Colonic mucosa (tissue), 4 donors: ENCODE measurements at places on chromosomes 7 and 10. TPM values are rescaled to one million over a fixed set of nuclear protein-coding genes. Genes with fewer than 3 reads are reported as not detected.

GRCh38 chr10:75932921-75933320 lies 501.5 kb downstream of the LRMDA start:
- H3K36me3 ChIP-seq = no peaks in the 10 kb centered on the region
- H3K4me3 ChIP-seq = no peak overlapping the region
- no peaks in the 10 kb centered on the region for H3K4me1 ChIP-seq

Gene ZNF488
- total RNA-seq = 1.3 TPM

DNA sequence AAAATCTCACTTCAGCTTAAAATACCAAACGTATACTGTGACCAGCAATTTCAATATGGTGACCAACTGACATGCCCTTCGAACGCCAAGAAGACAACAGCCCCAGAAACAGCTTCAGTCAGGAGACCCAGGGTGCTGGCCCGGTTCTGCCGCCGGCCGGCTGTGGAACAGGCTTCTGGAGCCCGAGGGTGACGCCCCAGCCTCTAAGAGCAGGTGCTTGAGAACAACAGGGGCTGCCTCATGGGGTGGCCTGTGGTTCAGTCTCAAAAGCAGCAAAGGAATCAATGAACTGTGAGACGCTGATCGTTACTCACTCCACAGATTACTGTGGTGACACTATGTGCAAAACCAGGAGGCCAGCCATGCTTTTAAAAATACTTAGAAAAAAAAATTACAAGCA lies 17.3 kb downstream of the GPER1 start:
- no peak overlapping the region for H3K27ac ChIP-seq
- H3K27me3 ChIP-seq = no peaks in the 10 kb centered on the region
- DNase-seq = no peak

GRCh38 chr7:157758468-157759245 lies 421.9 kb downstream of the DNAJB6 start:
- H3K4me3 ChIP-seq = no peak overlapping the region
- DNase-seq = no peak
- H3K36me3 ChIP-seq = no peaks in the 10 kb centered on the region
- H3K27me3 ChIP-seq = no peaks in the 10 kb centered on the region
- no peak overlapping the region for H3K27ac ChIP-seq
- no peaks in the 10 kb centered on the region for H3K4me1 ChIP-seq

Gene MSS51
- total RNA-seq = 1.4 TPM

DNA sequence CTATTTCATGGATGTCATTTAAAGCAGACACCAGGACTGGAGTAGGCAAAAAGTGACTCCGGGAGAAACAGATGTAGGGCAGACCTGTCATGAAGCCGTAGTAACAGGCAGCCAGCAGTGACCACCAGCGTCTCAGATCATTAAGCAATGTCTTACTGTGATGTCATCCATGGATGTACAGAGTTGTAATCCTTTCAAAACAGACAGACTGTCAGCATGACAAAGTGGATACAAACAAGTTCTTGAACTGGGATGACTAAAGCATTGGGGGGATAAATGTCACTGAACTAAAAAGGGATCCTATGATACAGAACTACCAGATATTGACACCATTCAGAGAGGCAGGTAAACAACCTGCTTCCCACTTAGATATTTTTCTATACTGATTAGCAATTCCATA lies 675.5 kb downstream of the PARD3 start:
- H3K27me3 ChIP-seq = no peaks in the 10 kb centered on the region
- no peak overlapping the region for H3K27ac ChIP-seq

DNA sequence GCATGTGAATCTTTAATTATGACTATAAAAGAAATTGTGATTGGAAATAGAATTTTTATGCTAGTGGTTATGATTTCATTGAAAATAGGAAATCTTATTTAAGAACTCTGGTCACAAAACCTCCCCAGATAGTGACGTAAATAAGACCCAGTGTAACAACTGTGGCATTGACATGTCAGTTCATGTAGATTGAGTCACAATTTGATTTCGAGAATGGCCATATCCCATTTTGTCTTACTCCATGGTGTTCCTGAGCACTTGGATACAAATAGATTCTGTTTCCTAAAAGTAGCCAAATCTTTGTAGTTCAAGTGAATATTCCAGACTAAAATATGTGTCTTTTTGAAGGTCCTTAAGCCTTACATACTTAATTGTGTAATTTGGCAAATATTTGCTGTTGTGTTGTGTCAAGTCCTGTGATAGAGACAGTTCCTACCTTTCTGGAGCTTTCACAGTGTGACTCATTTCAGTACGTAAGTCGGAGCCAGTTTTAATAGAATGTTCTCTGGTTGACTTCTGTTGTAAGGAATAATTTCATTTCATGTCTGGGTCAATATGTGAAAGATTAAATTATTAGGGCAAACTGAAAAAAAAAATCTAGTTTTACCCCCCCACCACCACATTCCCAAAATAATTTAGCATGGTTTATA lies 37.1 kb upstream of the TOMM7 start:
- DNase-seq = no peak
- H3K4me3 ChIP-seq = no peak overlapping the region
- no peaks in the 10 kb centered on the region for H3K27me3 ChIP-seq
- H3K27ac ChIP-seq = no peak overlapping the region

Gene ZDHHC6
- 50.7 TPM for total RNA-seq

Gene RASSF4
- total RNA-seq = 19.9 TPM

- no peaks in the 10 kb centered on the region for H3K4me1 ChIP-seq
- no peaks in the 10 kb centered on the region for H3K27me3 ChIP-seq
- no peaks in the 10 kb centered on the region for H3K36me3 ChIP-seq
These were observed 111.6 kb downstream of the NKX6-2 start for GRCh38 chr10:132674311-132674710.

- H3K4me1 ChIP-seq = no peaks in the 10 kb centered on the region
- no peak overlapping the region for H3K4me3 ChIP-seq
- no peaks in the 10 kb centered on the region for H3K27me3 ChIP-seq
- H3K36me3 ChIP-seq = no peaks in the 10 kb centered on the region
- no peak for DNase-seq
These were observed 16.5 kb downstream of the CD36 start for GRCh38 chr7:80654887-80655340.

- H3K4me1 ChIP-seq = peaks cover 4% of the 10 kb centered on the region
- H3K27ac ChIP-seq = peak overlapping the region; percentile 89
- no peaks in the 10 kb centered on the region for H3K27me3 ChIP-seq
- H3K4me3 ChIP-seq = peak overlapping the region; percentile 68
- peak; percentile 77 for DNase-seq
- no peaks in the 10 kb centered on the region for H3K36me3 ChIP-seq
These were observed 361 bp upstream of the PLXDC2 start for GRCh38 chr10:19815731-19816410.

DNA sequence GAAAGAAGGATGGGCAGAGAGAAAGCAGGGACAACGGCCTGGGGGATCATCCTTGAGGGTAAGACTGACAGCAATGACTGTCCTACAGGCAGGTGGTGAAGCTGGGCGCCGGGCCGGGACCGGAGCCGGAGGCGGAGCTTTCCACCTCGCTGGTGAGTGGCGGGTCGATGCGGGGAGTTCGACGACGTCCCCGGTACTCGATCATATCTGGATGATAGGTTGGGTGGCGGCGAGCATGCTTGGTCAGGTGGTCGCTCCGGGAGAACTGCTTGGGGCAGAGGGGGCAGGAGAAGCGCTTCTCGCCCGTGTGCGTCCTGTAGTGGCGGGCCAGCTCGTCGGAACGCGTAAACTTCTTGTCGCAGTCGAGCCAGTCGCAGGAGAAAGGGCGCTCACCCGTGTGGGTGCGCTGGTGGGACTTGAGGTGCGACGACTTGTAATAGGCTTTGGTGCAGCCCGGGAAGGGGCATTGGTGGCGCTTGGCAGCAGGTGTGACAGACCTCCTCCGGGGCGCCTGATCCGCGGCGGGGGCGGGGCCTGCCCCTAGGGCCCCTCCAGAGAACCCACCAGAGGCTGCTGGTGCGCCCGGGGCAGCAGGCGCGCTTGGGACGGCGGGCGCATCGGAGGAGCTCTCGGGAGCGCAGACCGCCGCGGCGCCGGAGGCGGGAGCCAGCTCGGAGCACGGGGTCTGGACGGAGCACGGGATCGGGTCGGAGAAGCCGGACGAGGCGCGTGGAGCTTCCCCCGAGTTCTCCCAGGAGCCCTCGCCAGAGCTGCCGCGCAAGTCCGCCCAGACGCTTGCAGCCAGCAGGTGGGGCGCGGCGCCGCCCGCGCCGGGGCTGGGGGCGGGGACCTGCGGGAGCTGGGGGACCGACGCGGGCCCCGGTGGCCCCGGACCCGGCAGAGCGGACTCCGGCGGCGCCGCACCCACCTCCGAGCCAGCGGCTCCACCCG lies 752 bp downstream of the KLF14 start:
- H3K4me1 ChIP-seq = no peaks in the 10 kb centered on the region
- no peak overlapping the region for H3K27ac ChIP-seq
- H3K4me3 ChIP-seq = peak overlapping the region; percentile 31
- H3K36me3 ChIP-seq = no peaks in the 10 kb centered on the region

Gene ASAH2B
- total RNA-seq = 3.2 TPM

DNA sequence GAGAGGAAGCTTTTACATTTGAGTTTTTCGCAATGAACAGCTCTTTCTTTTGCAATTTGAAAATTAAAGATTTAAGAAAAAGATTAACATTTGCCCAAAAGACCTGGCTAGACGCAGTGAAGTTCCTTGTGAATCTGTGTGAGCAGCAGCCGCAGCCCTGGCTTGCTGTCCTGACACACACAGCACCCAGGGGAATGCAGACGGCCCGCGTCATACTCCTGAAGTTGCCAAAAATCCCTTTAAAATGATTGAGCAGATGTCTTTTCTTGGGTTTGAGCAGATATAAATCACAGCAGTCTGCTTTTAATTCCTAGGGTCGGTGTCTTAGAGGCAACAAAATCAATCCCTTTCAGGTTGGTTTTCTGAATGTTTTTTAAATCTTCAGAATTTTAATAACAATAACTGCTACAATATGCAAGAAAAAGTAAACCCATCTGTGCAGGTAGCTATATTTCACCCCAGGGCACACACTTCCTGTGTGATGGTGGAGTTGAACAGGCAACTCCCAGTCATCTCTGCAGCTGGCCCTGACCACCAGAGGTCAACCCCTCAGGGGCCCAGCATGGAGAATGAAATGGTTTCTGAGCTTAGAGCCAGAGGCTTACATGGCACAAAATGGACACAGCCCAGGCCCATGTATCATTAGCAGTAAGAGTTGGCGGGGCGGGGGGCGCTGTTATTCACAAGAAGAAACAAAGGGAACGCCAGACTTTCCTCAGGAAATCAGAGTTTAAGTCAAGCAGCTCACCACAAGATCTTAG lies 32.2 kb upstream of the TRIL start:
- no peaks in the 10 kb centered on the region for H3K27me3 ChIP-seq
- no peaks in the 10 kb centered on the region for H3K36me3 ChIP-seq
- no peaks in the 10 kb centered on the region for H3K4me1 ChIP-seq

Gene TAS2R5
- total RNA-seq = 0.98 TPM

- no peaks in the 10 kb centered on the region for H3K27me3 ChIP-seq
- no peaks in the 10 kb centered on the region for H3K4me1 ChIP-seq
- H3K4me3 ChIP-seq = no peak overlapping the region
These were observed 210.5 kb upstream of the YAE1 start for GRCh38 chr7:39355664-39356063.

GRCh38 chr7:148105853-148106252 lies 484.7 kb upstream of the C7orf33 start:
- H3K27me3 ChIP-seq = no peaks in the 10 kb centered on the region
- H3K27ac ChIP-seq = no peak overlapping the region
- no peak for DNase-seq
- H3K4me3 ChIP-seq = no peak overlapping the region
- no peaks in the 10 kb centered on the region for H3K36me3 ChIP-seq
- H3K4me1 ChIP-seq = no peaks in the 10 kb centered on the region

DNA sequence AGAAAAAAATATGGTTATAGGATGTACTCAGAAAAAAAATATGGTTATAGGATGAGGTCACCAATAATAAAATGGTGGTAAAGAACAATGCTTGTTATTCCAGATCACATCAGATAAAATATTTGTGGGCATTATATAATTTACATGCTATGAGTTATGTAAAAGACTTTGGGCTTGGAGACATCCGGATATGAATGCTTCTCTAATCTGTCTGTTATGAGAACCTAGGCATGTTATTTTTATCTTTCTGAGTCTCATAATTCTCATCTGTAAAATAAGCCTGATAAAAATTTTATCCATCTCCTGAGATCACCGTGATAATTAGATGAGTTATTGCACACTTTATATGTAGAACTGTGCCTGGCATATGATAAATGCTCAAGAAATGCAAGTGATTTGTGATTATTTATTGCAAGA lies 37.8 kb downstream of the DKK1 start:
- no peaks in the 10 kb centered on the region for H3K36me3 ChIP-seq
- no peak for DNase-seq
- H3K27ac ChIP-seq = no peak overlapping the region

Gene ASB10
- total RNA-seq = not detected

DNA sequence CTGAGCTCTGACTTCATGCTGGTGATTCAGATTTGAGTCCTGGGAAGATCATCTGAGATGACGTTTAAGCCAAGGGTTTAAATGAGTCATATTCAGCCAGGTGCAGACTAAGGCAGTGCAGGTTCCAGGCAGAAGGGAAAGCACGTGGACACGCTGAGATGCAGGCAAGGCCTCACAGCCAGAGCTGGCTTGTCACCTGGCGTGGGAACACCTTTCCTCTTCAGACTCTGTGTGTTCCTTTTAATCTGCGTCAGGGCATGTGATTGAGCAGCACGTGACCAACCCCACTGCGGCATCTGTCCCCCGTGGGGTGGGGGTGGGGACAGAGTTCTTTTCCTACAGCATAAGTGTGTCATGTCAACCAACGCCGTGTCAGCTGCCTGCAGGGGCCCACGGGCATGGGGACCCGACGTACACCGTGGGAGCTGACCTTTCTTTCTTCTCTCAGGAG lies 10.7 kb upstream of the IDI2 start:
- no peak overlapping the region for H3K27ac ChIP-seq
- H3K4me3 ChIP-seq = no peak overlapping the region
- no peaks in the 10 kb centered on the region for H3K27me3 ChIP-seq
- H3K4me1 ChIP-seq = no peaks in the 10 kb centered on the region

Gene HOXA1
- total RNA-seq = 2.0 TPM

- H3K4me1 ChIP-seq = no peaks in the 10 kb centered on the region
- no peak for DNase-seq
- no peak overlapping the region for H3K4me3 ChIP-seq
- no peak overlapping the region for H3K27ac ChIP-seq
These were observed 18.5 kb downstream of the TMEM72 start for GRCh38 chr10:44929356-44930255.

DNA sequence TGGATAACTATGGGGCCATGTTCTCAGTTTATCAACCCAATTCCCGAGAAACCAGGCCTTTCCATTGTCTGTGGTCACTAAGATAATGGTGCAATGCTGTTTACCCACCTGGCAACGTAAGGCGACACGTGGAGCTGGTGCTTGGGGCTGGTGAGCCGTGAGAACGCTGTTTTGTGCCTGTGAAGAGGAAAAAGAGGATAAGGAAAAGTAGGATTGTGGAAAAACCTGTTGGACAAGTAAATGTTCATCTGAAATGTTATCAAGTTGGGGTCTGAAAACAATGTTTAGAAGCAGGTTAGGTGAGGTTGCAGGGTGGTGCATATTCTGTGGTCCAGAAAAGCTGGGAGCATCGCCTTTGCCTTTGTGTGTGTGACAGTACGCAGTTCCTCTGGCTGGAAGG lies 88.5 kb downstream of the PPP1R17 start:
- H3K4me3 ChIP-seq = no peak overlapping the region
- H3K27me3 ChIP-seq = no peaks in the 10 kb centered on the region

Gene FEZF1
- total RNA-seq = not detected
